Astrocyte of the cerebellum (primary cell): ENCODE measurements at places on chromosomes 12 and 14.

DNA sequence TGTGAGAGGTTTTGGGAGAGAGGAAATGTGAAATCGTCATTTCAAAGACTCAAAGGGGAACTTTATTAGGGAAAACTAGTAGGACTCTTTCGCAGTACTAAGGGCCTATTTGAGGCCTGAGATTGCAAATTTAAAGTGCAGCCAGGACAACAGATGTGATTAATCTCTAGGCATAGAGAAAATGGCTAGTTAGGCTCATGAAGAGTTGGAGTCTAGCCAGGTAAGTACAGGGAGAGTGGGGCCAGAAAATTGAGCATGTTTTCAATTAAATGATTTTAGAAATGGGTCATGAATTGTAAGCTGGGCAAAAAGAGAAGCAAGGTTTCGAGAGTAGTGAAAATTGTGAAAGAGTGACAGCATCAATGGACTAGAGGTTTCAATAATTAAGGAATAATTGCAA lies 91.9 kb upstream of the LMNTD1 start:
- DNase-seq = no peak

- no peak for DNase-seq
Observed at GRCh38 chr14:68282479-68283377, 463.1 kb downstream of the RAD51B start.

- no peak for DNase-seq
Observed at GRCh38 chr14:75579882-75580281, 1.5 kb downstream of the FLVCR2 start.

- DNase-seq = no peak
Observed at GRCh38 chr12:47417955-47418354, 287.9 kb downstream of the RPAP3 start.

DNA sequence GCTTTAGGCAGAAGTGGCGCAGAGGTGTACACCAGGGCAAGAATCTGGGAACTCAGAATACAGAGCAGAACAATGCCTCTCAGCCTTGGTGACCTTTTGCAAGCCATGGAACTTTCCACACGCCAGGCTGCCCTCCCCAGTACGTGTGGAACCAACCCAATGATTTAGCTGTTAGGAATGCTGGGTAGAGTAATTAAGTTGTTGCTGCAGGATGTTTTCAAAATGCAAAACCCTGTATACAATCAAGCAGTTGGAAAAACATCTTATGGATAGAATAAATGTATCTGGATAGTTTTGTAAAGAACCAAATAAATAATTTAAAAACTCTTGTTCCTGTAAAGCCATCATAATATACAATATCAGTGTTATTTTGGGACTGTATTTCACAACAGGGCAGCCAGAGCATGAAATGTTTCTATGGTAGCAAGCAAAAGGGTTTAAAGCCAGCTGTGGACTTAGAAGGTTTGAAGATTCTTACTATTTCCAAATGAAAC lies 19.4 kb downstream of the PPP1R36 start:
- peak; percentile 27 for DNase-seq

GRCh38 chr14:78829274-78829673 lies 659.1 kb downstream of the NRXN3 start:
- no peak for DNase-seq

DNA sequence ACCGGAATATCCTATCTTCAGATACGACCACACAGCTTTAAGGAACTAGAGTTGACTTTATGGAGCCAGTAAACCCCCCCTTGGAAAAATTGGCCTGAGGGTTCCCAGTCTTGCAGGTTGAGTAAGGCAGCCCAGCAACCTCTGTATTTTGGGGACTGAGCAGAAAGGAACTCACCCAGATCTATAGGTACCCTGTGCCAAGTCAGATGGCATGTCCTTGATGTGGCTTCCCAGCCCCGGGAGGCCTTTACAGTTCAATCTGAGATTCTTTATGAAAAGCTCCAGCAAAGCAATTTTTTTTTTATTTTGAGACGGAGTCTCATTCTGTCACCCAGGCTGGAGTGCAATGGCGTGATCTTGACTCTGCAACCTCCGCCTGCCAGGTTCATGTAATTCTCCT lies 27.6 kb downstream of the TMEM121 start:
- no peak for DNase-seq

DNA sequence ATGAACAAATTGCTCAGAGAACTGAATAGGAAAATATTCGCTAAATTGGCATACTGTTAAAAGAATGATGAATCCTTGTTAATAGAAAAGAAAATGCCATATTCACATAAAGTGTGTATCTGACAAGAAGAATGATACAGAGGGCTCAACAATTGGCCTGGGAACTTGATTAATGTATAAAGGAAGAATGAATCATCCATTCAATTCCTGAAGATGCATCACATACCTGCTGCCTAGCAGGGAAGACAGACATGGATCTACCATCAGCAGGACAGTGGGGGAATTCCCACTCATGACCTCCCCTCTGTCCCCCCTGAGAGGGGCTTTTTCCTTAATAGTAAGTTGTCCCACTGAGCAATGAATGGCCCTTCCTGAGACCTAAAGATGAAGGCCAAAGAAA lies 13.5 kb downstream of the PTPN21 start:
- DNase-seq = no peak

DNA sequence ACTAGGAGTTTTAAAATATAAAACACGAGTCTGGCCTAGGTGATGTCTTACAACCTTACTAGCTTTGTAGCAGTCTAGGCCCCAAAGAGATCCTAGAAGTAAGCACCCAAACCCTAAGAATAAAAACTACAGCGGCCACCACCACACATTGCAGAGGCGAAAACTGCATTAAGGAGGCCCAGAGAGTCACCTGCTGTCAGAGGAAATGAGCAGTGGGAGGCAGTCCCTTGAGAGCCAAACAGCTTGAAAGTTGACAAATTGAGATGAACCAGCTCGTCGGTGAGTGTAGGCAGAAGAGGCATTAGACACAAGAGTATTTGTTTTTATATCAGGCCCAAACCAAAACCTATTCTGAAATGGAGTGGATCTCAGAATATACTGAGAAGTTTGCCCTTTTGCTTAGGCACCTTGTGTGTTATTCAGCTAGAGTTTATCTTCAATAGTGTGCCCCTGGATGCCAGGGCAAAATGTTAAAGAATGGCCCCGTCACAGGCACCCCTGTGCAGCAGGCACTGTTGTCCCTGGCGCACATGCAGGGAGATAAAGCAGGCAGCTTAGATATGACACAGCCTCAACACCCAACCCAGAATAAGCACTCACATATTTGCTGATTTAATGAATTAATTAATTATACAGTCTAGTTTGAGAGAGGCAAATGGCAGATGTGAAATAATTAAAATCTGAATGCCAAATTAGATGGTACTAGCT lies 56.7 kb downstream of the TTC7B start:
- no peak for DNase-seq

DNA sequence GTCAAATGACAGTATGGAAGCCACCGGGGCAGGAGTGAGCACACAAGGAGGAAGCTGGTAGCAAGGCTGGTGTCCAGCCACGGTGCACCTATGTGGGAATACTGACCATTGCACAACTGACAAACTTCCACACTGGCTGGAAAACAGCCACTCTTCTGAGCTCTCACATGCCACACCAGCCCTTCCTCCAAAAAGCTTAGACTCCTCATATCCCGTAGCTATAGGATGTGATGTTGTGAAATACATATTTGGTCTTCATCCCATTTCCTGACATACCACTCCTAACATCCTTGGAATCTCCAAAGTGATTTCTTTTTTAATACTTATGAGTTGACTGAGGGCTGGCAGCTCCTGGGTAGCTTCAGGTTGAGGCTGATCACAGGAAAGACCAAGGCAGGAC lies 103.6 kb downstream of the NTF3 start:
- DNase-seq = no peak

DNA sequence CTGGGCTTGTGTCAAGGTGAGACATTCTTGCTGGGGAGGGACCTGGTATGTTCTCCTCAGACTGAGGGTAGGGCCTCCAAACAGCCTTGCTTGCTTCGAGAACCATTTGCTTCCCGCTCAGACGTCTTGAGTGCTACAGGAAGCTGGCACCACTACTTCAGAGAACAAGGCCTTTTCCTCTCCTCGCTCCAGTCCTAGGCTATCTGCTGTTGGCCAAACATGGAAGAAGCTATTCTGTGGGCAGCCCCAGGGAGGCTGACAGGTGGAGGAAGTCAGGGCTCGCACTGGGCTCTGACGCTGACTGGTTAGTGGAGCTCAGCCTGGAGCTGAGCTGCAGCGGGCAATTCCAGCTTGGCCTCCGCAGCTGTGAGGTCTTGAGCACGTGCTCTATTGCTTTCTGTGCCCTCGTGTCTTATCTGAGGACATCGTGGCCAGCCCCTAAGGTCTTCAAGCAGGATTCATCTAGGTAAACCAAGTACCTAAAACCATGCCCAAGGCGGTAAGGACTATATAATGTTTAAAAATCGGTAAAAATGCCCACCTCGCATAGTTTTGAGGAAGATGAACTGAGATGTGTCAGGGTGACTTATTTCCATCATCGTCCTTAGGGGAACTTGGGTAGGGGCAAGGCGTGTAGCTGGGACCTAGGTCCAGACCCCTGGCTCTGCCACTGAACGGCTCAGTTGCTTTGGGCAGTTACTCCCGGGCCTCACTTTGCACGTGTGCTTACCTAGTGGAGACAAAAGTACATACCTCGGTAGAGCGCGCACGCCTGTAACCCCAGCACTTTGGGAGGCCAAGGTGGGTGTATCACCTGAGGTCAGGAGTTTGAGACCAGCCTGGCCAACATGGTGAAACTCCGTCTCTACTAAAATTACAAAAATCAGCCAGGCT lies 4.3 kb downstream of the GAPDH start:
- DNase-seq = no peak

- DNase-seq = no peak
Observed at GRCh38 chr12:110010853-110011723, 11.9 kb downstream of the ANKRD13A start.

GRCh38 chr12:54217774-54218241 lies 29.0 kb upstream of the SMUG1 start:
- no peak for DNase-seq

GRCh38 chr12:124559182-124560017 lies 8.0 kb downstream of the NCOR2 start:
- no peak for DNase-seq

GRCh38 chr14:51014086-51014485 lies 69.8 kb upstream of the PYGL start:
- peak; percentile 84 for DNase-seq

DNA sequence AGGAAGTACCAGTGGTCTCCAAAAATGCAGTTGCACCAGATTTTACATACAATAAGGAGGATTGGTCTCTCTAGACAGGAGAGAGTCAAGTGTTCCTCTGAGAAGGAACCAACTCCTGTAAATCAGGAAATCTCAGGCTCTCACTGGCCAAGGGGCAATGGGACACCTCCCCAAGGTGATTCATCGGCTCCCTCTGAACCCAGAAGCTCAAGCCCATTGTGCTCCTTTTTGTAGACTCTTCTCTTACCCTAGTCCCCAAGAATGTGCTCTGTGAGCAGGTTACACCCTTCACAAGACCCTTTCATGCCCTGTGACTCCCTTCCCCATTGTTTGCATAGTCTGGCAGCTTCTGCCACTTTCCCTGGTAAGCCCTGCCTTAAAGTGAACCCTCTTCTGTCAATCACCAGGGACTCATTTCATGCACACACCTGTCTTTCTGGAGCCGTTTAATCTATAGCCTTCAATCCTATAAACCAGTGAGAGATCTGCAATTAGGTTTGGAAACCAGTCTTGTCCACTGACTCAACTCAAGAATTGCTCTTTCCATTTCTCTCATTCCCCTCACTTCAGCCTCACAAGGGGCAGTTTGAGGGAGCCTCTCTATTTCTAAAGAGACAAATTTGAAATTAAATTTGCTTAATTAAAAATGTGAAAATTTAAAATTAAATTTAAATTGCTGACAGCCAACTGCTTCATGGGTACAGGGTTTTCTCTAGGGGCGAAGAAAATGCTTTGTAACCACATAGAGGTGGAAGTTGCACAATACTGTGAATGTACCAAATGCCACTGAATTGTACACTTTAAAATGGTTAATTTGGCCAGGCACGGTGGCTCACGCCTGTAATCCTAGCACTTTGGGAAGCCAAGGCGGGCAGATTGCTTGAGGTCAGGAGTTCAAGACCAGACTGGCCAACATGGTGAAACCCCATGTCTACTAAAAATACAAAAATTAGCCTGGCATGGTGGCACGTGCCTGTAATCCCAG lies 38.3 kb upstream of the LTA4H start:
- DNase-seq = no peak

- no peak for DNase-seq
Observed at GRCh38 chr12:63419154-63419553, 249.1 kb downstream of the DPY19L2 start.

DNA sequence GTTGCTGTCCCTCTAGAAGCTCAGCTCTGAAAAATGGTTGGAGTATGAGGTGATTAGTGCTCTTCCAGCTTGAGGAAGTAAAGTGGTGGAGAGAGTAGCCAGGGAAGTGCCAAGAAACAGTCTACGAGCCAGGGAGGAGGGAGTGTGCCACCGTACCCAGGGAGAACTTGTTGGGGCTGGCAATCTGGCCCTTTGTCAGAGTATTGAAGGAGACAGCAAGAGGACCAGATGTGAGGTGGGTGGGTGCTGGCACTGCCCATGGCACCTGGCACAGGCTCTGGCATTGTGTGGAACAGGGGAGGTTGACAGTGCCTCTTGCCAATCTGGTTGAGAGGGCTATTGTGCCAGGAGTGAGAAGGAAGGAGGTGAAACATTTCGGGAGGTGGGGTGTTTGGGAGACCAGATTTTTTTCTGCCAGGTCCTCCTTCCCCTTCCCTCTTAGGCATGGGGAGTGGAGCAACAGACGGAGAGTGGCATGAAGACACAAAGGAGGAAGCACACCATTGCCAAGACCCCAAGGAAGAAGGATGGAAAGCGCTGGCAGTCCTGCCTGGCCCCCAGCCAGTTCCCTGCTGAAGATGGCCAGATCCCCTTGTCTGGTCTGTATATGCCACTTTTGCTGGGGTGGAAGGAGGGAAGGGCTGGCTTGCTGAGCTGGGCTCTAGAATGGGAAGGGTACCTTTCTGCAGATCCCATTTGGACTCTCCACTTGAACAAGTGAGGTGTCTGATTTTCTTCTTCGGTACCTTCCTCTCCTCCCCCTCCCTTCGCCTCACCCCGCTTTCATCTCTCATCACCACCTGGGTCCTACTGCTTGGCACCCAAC lies 37.5 kb downstream of the ZFHX2 start:
- no peak for DNase-seq

DNA sequence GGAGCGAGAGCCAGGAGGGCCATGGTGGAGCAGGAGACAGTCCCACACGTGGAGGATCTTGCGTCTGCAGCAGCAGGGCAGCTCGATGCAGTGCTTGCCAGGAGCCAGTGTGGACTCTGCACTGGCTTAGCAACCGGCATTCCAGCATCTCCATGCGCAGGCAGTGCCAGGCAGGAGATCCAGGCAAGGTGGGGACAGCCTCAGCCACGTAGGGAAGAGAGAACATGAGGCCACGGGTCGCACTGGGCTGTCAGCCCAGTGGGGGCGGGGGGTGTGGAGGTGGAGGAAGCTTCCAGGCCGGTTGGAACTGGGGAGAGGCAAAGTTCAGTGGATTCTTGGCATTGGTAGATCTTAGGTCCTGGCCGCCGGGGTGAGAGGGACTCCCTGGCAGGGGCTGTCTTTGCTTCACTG lies 121.0 kb upstream of the EVL start:
- DNase-seq = no peak

DNA sequence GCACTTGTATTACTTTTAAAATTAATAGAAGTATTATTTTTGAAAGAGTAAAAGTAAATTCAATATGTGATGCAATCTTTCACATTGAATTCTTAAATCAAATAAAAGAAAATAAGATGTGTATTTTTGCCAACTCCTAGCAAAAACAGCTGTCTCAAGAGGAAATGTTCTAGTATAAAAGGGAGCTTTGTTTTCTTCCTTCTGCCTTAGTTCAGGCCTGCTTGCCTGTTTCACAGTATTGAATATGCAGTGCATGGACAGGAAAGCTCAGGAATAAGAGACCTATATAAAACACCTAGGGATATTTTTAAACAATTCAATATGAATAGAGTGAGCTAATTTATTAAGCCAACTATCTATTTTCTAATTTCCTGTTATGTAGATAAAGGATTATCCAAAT lies 294.8 kb upstream of the G2E3 start:
- no peak for DNase-seq
